A549 treated with CORT108297 at 1 μM for 4 hours (cell line): ENCODE measurements at places on chromosomes 12 and 14. TPM values are rescaled to one million over a fixed set of nuclear protein-coding genes. Genes with fewer than 3 reads are reported as not detected.

Gene FBLN5
- 2.4 to 3.3 TPM (median 2.8 TPM) in 5 replicates for total RNA-seq

Gene OR6C65
- total RNA-seq, result not detected in 5 replicates

Gene ASPG
- 0.03 to 0.06 TPM (median 0.05 TPM) in 3 of 5 replicates, not detected in the others for total RNA-seq

Gene DENR
- 54.1 to 70.8 TPM (median 55.3 TPM) in 5 replicates for total RNA-seq

Gene TEX52
- total RNA-seq, result not detected in 5 replicates

Gene SPIC
- not detected in 5 replicates for total RNA-seq

Gene INHBE
- 0.08 to 0.16 TPM (median 0.10 TPM) in 4 of 5 replicates, not detected in the other for total RNA-seq

Gene DEGS2
- total RNA-seq, result 1.2 to 2.3 TPM (median 1.8 TPM) in 5 replicates

Gene PIK3C2G
- not detected in 5 replicates for total RNA-seq

Gene ORAI1
- total RNA-seq, result 23.6 to 44.2 TPM (median 42.9 TPM) in 5 replicates

Gene SMOC1
- total RNA-seq, result 16.2 to 25.4 TPM (median 19.6 TPM) in 5 replicates

Gene NPFF
- total RNA-seq, result not detected in 5 replicates

Gene FLVCR2
- 5.8 to 7.0 TPM (median 6.7 TPM) in 5 replicates for total RNA-seq

Gene PLEKHD1
- 0.02 to 0.04 TPM (median 0.03 TPM) in 3 of 5 replicates, not detected in the others for total RNA-seq

Gene SERPINA12
- total RNA-seq, result not detected in 5 replicates

Gene KLHL33
- total RNA-seq, result 0.01 to 0.02 TPM in 2 of 5 replicates, not detected in the others

Gene DCAF11
- total RNA-seq, result 19.4 to 24.7 TPM (median 20.5 TPM) in 5 replicates

Gene TMEM253
- total RNA-seq, result 0.73 to 0.98 TPM (median 0.93 TPM) in 5 replicates

Gene GNPNAT1
- 41.5 to 47.2 TPM (median 45.3 TPM) in 5 replicates for total RNA-seq

Gene CCDC88C
- 5.3 to 7.2 TPM (median 6.2 TPM) in 5 replicates for total RNA-seq

Gene DNM1L
- total RNA-seq, result 43.9 to 57.1 TPM (median 53.9 TPM) in 5 replicates

Gene TSHR
- not detected in 5 replicates for total RNA-seq

Gene LIN7A
- 0.25 to 0.51 TPM (median 0.33 TPM) in 5 replicates for total RNA-seq

Gene CIDEB
- 0.18 to 0.66 TPM (median 0.20 TPM) in 5 replicates for total RNA-seq

Gene MYH6
- not detected in 5 replicates for total RNA-seq

Gene LRP1
- total RNA-seq, result 15.9 to 22.7 TPM (median 18.3 TPM) in 5 replicates

Gene MARCHF9
- total RNA-seq, result 6.3 to 8.4 TPM (median 7.9 TPM) in 5 replicates

Gene KCNJ8
- 0.29 to 0.57 TPM (median 0.30 TPM) in 5 replicates for total RNA-seq

Gene DTX1
- total RNA-seq, result 0.32 to 0.62 TPM (median 0.42 TPM) in 5 replicates

Gene C12orf54
- total RNA-seq, result not detected in 5 replicates

Gene STAB2
- total RNA-seq, result 0.01 TPM in 1 of 5 replicates, not detected in the others

Gene TNFAIP2
- 327 to 421 TPM (median 389 TPM) in 5 replicates for total RNA-seq

Gene NGB
- not detected in 5 replicates for total RNA-seq

Gene WNT1
- total RNA-seq, result 0.17 TPM in 1 of 5 replicates, not detected in the others

Gene CIT
- 10.1 to 14.6 TPM (median 12.3 TPM) in 5 replicates for total RNA-seq

Gene RBMS2
- total RNA-seq, result 10.8 to 17.4 TPM (median 13.0 TPM) in 5 replicates

Gene KRT80
- 48.5 to 70.6 TPM (median 60.1 TPM) in 5 replicates for total RNA-seq
